ENCODE measurements at places on chromosomes 13 and 19.

DNA sequence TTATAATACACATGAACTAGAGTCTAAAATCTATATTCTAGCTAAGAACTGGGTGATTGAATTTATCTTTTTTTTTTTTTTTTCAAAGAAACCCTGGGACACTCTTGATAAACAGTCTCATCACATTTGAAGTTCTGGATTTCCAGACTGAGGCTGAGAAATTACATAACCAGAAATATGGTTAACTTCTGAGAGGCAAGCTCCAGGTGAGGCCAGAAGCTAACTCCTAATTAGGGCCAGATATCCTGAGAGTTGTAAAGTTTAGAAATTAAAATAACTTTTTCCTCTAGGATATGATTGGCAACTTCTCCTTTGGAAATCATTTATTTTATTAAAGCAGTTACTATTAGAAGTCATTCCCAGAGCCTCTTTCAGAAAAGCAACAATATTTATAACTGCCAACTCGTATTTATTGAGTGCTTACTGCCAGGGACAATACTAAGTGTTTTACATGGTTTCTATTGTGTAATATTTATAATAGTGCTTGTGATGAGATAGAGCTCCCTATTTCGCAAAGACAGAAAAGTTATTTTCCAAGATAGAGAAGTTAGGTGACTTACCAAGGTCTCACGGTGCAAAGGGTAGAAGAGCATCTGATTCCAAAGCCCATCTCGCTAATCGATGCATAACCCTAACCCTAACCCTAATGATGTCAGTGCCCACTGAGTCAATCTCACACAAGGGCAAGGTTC lies 187.7 kb downstream of the DCT start:
- DNase-seq: no peak

- no peak for DNase-seq
These were observed 231.9 kb downstream of the COG6 start for GRCh38 chr13:39887387-39887786.

GRCh38 chr19:38142176-38143035 lies 81.6 kb downstream of the DPF1 start:
- DNase-seq: peak; percentile 31

- no peak for DNase-seq
These were observed 498 bp downstream of the LILRB1 start for GRCh38 chr19:54630782-54631181.

- no peak for DNase-seq
These were observed 186.8 kb downstream of the NUFIP1 start for GRCh38 chr13:44802491-44802890.

GRCh38 chr19:31671411-31672035 lies 322.3 kb upstream of the TSHZ3 start:
- no peak for DNase-seq

GRCh38 chr13:59493436-59493965 lies 670.2 kb downstream of the DIAPH3 start:
- DNase-seq: no peak

- DNase-seq: no peak
These were observed 82.3 kb downstream of the UGGT2 start for GRCh38 chr13:95970878-95971277.

- DNase-seq: peak; percentile 62
These were observed 5.1 kb downstream of the NOTCH3 start for GRCh38 chr19:15195371-15196334.

DNA sequence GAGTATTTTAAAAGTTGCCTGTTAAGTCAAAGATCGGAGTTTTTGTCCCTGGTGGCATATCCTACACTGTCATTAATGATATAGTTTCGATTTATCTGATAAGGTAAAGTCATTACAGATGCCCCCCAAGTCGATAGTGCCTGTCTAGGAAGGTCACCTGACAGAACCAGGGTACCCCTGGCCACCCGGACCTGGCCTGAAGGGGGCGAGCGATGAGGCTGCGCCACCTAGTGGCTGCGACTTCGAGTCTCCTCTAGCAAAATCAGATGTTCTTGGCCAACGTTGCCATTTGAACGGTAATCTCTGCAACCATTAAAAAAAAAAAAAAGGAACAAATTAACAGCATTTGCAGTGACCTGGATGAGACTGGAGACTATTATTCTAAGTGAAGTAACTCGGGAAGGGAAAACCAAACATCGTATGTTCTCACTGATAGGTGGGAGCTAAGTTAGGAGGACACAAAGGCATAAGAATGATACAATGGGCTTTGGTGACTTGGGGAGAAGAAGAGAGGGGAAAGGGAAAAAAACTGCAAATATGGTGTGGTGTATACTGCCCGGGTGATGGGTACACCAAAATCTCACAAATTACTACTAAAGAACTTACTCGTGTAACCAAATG lies 565.1 kb downstream of the LIG4 start:
- no peak for DNase-seq

- no peak for DNase-seq
These were observed 99.4 kb downstream of the ZNF557 start for GRCh38 chr19:7168941-7169340.

GRCh38 chr13:20064128-20064527 lies 96.7 kb downstream of the GJA3 start:
- DNase-seq: no peak

DNA sequence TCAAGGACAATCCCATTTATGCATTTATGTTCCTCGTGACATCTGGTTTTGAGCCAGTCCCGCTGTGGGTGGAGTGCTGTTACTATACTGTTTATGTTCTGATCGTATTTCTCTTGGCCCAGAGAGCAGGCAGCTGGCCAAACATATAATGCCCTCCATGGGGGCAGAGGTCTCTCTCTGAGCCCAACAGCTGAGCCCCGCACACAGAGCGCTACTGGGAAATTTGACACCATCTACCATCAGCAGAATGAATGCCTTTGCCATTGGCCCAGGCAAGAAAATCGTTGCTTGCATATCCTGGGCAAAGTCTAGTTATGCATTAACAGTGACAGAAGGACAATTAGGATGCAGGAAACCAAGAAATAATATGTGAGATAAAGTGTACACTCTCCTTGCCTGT lies 126.8 kb upstream of the CACNA1A start:
- peak; percentile 49 for DNase-seq

DNA sequence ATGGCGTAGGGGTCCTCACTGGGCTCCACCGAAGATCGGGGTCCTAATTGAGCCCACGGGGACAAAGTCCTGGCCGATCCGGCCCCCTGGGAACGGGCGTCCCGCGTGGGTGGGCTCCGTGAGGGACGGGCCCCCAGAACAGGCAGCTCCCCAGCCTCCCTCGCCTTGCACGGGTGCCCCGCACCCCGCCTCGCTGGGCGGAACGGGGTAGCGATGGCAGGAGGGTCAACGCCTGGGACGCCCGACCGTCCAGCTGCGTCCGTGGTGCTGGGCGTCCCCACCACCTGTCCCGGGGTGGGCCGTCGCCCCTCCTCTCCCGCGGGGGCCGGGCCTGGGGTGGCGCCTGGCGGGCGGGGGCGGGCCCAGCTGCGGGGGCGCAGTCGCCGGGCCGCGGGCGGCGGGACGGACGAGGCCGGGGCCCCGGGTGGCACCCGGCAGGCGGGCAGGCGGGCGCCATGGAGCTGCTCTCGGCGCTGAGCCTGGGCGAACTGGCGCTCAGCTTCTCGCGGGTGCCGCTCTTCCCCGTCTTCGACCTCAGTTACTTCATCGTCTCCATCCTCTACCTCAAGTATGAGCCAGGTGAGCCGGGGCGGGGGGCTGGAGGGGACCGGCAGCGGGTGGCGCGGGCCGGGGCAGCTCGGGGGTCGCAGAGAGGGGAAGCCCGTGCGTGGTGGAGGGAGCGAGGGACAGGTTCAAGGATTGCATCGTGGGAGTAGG lies at the start of gene TMEM38A:
Gene TMEM38A, plus strand, starts transcription at position 377 of the 717 bp plus-strand sequence. Its CDS starts 79 bp downstream, at position 456.
- no peak for DNase-seq

DNA sequence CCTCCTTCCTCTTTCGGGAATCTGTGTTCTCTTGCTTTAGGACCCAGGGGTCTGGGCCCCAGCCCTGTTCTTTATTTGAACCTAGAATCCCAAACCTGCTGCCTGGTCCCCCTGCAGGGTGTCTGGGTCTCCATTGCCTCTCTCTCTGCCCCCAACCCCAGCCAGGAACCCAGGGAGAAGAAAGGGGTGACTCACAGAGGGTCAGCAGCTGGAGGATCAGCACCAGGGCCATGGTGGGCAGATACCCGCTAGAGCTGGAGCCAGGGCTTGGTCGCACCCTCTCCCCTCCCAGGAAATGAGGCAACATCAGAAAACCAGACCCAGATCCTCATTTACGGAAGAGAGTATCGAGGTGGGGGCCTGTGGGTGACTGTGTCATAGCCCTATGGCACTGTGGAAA lies at the start of gene OSCAR:
Gene OSCAR, minus strand, starts transcription at position 243 of the 400 bp plus-strand sequence. Its CDS starts 11 bp downstream, at position 232.
- DNase-seq: no peak

- DNase-seq: peak; percentile 56
These were observed 5.0 kb downstream of the CLEC11A start for GRCh38 chr19:50728084-50728737.

GRCh38 chr13:30429721-30430694 lies 7.7 kb downstream of the UBE2L5 start:
- DNase-seq: no peak

DNA sequence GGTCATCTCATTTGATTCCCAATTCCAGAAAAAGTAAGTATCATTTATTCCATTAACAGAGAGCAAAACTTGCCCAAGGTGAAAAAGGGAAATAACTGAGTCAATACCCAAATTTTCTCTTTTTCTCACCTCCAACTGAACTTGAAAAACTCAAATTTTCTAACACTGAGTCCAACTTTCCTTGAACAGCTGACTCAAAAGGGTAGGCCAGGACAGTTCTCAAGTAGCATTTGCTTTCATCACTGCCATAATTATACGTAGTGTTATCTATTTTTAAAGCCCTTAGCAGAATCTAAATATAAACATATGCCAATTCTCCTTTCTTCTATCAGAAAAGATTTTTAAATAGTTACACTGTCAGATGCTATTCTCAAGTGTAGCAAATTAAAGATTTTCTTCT lies 3.5 kb downstream of the N4BP2L2 start:
- DNase-seq: no peak

- no peak for DNase-seq
These were observed 53.2 kb downstream of the NWD1 start for GRCh38 chr19:16772841-16773240.

GRCh38 chr19:48987323-48987722 lies 5.8 kb downstream of the GYS1 start:
- DNase-seq: no peak

GRCh38 chr19:38759590-38760003 lies 13.7 kb downstream of the LGALS7 start:
- DNase-seq: no peak

All from NCI-H526 treated with DMSO at 0.1 percent for 48 hours (cell line).